ENCODE measurements at places on chromosomes 6 and 20.

GRCh38 chr6:110738899-110739365 lies 76.3 kb downstream of the CDK19 start:
- DNase-seq: no peak

GRCh38 chr6:129183681-129184301 lies 300.9 kb downstream of the LAMA2 start:
- no peak for DNase-seq

DNA sequence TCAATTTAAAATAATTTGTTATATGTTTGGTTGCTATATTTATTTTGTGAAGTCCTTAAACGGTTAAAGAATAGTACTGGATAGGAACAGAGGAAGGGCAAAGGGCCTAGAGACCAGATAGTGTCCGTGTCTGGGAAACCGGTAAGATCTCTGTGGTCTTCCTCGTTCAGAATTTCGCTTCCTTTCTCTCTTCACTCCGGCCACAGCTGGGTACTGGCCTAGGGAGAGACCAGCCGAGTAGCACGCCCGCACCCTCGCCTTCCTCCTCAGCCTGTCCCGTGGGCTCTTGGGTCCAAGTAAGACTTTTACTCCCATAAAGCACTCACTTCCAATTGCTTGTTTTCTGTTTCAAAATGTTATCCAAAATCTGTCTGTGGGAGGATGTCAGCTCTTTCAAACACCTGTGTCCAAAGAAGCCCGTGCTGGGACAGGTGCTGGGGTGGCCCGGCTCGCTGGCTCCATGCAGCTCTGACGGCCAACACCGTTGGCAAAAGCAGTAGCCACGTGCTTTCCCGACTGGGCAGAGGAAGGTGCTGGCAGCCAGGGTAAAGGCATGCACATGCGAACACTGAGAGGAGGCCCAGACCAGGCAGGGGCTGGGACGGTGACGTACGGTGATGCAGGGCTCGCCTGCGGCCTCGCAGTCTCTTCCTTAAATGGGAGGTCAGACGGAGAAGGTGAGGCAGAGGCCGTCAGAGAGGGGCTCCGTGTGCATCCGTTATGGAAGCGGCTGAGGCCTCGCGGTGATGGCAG lies 112.2 kb downstream of the IRF4 start:
- no peak for DNase-seq

- peak; percentile 46 for DNase-seq
Measured at GRCh38 chr6:127690092-127690491, 113.1 kb downstream of the C6orf58 start.

GRCh38 chr20:2825761-2826160 lies 9.6 kb downstream of the TMEM239 start:
- DNase-seq: no peak

DNA sequence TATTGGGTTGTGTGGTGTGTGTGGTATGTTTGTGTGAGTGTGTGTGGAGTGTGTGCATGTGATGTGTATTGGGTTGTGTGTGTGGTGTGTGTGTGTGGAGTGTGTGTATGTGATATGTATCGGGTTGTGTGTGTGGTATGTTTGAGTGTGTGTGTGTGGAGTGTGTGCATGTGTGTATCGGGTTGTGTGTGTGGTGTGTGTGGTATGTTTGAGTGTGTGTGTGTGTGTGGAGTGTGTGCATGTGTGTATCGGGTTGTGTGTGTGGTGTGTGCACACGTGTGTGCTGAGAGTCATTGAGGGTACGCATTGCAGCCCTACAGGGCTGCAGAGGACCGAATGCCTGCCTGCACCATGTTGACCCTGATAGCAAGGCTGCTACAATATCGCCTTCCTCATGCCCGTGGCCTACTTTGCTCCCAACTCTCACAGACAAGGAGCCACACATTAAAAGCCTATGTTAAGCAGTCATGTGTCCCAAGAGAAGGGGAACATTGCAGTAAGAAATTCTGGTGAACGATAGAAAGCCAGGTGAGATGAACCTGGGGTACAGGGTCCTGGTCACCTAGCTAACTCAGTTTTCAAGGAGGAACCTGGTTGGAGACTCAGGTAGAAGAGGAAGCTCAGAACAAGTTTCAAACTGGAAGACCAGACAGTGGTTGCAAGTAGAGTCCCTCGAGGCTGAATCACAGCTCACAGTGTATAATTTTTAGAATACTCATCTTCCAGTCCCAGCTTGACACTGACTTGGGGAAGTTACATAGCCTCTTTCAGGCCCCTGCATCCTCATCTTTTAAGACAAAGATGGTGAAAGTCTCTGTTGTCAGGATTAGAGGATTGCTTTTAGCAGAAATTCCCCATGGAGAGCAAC lies 45.7 kb upstream of the TMEM170B start:
- DNase-seq: no peak

- DNase-seq: no peak
Measured at GRCh38 chr6:5967594-5967993, 39.1 kb downstream of the NRN1 start.

DNA sequence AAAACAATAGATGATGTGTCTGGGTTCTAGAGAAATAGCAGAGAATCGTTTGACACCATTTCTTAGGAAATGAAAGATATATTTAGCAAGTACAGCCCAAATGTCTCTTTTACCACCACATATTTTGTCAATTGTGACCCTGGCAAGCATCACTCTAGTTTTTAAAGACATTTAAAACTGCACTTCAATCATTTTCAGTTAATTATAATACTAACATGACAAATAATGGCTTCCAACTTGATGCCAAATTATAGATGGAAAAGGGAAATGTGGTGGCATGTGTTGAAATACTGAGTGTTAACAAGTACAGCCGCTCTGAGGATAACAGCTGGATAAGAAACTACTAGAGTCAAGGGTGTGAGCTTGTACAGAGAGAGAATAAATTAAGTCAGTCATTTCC lies 648.9 kb downstream of the FRK start:
- DNase-seq: no peak

Data from astrocyte of the hippocampus (primary cell).